NT2/D1 (cell line): ENCODE measurements at places on chromosomes 13 and 19.
A peak's percentile ranks its signal among the peaks of the same experiment; 100 is the strongest.

DNA sequence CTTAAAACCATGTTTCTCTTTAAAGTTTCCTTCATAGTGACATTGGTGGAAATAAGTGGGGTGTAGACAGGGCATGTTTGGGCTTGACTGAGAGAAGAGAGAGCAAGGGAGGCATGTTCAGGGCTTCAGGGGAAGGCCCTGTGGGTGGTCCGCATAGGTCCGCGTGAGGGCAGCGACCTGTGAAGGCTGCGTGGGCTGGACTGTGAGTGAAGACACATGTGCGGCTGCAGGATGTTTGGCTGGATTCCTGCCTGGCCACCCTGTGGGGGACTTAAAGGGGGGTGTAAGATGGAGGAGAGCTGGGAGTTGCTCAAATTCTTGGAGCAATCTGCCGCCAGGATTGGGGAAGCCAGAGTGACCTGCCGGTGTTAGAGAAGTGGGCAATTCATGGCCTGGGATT is 23.8 kb upstream of the KLF12 start:
- DNase-seq = no peak

DNA sequence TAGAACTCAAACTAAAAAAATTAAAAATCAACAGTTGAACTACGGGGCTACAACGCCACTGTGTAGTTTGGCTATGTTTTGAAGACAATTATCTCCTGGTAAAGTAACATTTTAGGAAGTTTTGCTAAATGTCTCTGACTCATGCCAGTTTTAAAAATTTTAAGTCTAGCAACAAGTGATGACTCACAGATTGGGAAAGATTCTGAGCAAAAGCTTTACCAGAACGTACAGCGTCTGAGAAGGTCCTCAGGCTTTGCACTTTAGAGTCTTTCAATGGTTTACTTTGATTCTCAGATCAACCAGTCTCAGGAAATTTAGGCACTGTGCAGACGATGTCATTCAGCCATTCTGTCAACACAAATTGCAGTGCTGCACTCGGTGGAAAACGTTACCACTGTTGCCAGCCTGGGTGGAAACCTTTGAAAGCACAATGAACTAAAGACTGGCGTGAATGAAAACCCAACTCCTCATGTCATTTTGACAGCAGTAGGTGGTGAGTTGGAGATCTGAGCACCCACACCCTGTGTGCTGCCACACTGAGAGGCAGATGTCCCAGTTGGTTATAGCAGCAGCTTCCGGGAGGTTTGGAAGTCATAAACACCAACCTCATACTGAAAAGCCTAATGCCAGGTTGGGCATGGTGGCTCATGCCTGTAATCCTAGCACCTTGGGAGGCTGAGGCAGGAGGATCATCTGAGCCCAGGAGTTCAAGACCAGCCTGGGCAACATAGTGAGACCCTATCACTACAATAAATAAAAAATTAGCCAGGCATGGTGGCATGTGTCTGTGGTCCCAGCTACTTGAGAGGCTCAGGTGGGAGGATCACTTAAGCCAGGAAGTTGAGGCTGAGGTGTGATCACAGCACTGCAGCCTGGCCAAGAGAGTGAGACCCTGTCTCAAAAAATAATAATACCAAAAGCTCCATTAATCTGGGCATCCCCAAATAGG is 6.3 kb upstream of the WTIP start:
- DNase-seq = no peak

DNA sequence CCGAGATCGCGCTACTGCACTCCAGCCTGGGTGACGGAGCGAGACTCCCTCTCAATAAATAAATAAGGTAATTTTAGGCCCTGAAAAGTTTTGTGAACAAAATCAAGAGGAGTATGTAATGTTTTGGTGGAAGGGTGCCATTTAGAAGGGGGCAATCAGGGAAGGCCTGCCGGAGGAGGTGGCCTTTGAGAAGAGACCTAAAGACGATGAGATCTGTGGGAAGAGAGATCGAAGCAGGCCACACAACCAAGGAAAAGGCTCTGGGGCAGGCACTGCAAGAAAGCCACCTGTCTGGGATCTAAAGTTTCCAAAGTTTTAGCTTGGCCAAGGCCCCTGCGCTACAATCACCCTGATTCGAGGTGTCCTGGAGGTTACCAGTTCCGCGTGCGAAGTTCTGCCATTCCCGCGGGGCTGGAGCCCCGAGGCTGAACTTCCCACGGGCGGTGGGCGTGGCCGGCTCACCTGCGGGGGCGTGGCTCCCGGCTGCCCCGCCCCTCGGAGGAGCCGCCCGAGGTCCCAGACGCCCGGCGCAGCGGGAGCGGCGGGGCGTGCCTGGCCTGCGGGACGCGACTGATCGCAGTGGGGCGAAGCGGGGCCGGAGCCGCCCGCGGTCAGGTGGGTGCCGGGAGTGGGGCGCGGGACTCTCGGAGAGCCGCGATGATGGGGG is at the start of gene KLC3:
Gene KLC3 (plus strand): TSS at position 519 of the 667 bp plus-strand sequence. CDS start 4,792 bp downstream, outside the sequence.
- DNase-seq = no peak

GRCh38 chr13:24267801-24268200 is 41.6 kb upstream of the C1QTNF9 start:
- DNase-seq = no peak

- DNase-seq = no peak
Observed at GRCh38 chr13:59343993-59344822, 819.5 kb downstream of the DIAPH3 start.

- no peak for DNase-seq
Observed at GRCh38 chr13:77620138-77620537, 77.3 kb upstream of the SLAIN1 start.

DNA sequence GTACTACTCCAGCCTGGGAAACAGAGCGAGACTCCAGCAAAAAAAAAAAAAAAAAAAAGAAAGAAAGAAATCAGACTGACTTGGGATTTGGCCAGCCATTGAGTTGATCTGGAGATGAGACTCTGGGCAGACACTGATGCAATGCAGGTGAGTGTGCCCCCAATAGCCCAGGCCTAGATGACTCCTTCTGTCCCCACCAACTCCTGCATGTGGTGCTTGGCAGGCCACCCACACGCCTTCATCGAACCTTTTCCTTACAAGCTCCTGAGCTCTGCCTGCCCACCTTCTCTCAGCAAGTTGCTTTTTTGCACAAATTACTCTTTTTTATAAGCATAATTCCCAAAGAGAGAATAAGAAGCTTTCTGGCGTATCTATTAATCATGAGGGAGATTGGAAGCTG is 97.9 kb upstream of the MBNL2 start:
- no peak for DNase-seq

- DNase-seq = no peak
Observed at GRCh38 chr19:10797078-10797477, 38.9 kb downstream of the TMED1 start.

GRCh38 chr13:29099781-29100406 is 279.8 kb downstream of the MTUS2 start:
- DNase-seq = no peak

- peak; percentile 58 for DNase-seq
Observed at GRCh38 chr13:104571161-104571892, 1505.1 kb upstream of the SLC10A2 start.

DNA sequence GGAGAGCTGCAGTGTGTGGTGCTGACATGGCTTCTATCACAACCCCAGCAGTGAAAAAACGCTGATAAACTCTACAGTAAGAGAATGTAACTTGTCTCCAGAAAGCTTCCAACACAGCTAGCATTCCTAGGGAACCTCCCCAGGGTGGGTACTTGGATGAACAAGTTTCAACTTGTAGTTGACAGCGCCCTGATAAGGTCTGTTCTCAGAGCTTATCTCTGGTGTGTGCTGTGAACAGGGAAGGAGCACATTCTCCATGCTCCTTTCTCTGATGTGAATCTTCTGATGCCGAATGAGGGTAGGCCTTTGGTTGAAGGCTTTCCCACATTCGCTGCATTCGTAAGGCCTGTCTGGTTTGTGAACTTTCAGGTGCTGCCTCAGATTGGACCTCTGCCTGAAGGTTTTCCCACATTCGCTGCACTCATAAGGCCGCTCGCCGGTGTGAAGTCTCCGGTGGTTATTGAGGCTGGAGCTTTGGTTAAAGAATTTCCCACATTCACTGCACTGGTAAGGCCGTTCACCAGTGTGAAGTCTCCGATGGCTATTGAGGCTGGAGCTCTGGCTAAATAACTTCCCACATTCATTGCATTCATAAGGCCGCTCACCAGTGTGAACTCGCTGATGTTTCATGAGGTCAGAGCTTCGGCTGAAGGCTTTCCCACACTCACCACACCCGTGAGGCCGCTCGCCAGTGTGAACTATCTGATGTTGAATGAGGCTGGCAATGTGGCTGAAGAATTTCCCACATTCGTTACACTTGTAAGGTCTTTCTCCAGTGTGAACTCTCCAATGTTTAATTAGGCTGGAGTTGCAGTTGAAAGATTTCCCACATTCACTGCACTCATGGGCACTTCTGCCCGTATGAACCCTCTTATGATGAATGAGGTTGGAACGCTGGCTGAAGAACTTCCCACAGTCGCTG is 5.9 kb downstream of the ZNF792 start:
- no peak for DNase-seq

DNA sequence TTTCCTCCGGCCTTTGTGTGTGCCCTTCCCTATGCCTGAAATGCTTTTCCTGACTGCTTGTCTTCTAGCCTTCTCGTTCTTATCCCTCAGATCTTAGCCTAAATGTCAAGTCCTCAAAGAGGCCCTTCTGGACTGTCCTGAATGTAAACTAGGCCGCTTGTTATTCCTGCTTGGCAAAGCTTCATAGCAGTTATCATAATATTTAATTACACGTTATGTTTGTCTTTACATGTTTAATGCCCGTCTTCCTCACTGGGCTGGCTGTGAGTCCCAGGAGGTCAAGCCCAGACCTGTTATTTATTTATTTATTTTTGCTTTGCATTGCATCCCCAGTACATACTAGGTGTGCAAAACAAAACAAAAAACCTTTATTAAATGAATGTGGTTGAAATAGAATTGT is 62.7 kb downstream of the SIPA1L3 start:
- DNase-seq = no peak

DNA sequence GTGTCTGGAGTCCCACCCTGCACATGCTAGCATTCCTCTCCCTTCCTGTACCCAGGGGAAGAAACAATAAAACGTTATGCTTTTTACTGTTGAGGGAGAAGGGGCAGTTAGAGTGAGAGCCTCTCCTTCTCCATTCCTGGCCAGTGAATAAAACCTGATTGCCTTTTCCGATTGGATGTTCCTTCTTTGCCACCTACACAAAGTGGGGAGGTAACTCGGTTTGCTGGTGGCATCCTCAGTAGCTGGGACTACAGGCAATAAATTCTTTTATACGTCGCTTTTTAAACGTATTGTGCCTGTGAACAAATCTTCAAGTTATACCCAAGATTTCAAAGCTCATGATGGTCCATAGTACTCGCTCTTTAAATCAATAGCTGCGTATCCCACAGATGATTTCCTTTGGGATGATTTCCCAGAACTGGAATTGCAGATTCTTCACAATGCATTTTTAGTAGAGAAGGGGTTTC is 660 bp upstream of the MVB12A start:
- DNase-seq = no peak

DNA sequence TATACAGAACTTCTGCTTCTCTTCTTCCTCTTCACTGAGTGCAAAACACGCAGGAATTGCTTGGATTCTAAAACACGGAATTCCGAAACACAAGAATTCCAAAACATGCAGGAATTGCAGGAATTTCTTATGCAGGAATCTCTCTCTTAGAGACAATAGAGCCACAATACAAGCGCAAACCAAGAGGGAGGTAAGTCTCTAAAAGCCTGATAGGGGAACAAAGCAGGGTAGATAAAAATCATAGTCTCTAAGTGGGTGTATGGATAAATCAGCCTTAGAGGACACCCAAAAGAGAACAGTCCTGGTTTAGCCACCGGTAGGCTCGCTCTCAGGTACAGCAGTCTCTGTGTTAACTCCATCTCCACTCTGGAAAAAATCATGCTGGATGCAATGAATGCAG is 112.9 kb downstream of the LHFPL6 start:
- DNase-seq = peak; percentile 48

DNA sequence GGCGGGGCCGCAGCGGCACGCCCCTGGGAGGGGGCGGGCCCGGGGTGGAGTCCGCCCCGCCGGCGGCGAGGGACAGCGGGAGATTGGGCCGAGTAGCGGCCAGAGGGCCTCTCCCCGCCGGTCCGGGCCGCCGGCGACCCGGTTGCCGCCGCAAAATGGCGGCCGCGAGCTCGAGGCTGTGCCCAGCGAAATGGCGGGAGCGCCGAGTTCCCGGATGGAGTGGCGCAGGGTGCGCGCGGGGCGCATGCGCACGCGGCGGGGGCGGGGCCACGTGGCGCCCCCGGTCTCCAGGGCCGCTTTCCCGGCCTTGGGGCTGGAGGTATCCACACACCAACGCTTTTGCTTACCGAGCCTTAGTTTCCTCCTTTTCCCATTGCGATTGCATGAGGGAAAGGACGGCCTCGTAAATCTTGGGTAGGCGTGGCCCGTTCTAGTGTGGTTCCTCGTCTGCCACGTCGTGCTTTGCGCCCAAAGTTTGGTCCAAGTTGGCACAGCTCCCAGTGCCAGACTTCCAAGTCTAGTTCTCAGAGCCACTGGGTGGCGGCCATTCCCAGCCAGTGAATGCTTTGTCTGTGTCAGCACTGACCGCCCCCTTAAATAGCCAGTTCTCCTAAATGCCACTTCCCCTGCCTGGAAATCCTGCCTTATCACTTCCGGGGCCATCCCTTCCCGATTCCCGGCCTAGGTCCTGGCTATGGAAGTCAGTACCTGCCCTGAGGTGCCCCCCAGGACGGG is 513 bp downstream of the CIRBP start:
- DNase-seq = no peak

GRCh38 chr13:25088562-25089221 is 7.2 kb upstream of the PABPC3 start:
- DNase-seq = no peak

GRCh38 chr13:50140153-50140552 is 124.9 kb downstream of the KCNRG start:
- DNase-seq = no peak

DNA sequence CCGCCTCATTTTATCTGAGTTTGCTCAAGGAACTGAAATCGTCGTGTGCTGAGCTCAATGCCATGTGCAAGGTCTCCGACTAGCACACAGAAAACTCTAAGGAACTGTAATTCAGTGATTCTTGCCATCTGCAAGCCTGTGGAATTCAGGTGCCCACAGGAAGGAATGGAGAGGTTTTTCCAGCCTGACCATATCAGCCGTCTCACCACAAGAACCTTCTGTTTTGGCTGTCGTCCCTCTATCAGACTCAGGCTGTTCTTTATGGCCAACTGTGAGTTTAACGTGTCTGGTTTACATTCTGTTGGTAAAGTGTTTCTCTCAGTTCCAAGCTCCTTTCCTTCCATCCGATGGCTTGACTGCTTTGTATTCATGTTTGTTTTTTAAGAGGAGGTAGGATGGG is 293.5 kb downstream of the SPRY2 start:
- DNase-seq = no peak

DNA sequence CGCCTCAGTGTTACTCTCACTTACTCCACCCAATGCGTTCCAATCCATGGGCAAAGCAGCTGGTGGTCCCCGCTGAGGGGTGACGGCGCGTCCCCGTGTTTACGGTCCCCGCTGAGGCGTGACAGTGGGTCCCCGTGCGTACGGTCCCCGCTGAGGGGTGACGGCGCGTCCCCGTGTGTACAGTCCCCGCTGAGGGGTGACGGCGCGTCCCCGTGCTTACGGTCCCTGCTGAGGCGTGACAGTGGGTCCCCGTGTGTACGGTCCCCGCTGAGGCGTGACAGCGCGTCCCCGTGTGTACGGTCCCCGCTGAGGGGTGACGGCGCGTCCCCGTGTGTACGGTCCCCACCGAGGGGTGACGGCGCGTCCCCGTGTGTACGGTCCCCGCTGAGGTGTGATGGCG is 19.5 kb downstream of the CFAP97D2 start:
- DNase-seq = no peak
